ENCODE measurements at places on chromosomes 11 and 22.

GRCh38 chr11:19073454-19074415, 13.2 kb upstream of the MRGPRX2 start:
- DNase-seq = no peak

DNA sequence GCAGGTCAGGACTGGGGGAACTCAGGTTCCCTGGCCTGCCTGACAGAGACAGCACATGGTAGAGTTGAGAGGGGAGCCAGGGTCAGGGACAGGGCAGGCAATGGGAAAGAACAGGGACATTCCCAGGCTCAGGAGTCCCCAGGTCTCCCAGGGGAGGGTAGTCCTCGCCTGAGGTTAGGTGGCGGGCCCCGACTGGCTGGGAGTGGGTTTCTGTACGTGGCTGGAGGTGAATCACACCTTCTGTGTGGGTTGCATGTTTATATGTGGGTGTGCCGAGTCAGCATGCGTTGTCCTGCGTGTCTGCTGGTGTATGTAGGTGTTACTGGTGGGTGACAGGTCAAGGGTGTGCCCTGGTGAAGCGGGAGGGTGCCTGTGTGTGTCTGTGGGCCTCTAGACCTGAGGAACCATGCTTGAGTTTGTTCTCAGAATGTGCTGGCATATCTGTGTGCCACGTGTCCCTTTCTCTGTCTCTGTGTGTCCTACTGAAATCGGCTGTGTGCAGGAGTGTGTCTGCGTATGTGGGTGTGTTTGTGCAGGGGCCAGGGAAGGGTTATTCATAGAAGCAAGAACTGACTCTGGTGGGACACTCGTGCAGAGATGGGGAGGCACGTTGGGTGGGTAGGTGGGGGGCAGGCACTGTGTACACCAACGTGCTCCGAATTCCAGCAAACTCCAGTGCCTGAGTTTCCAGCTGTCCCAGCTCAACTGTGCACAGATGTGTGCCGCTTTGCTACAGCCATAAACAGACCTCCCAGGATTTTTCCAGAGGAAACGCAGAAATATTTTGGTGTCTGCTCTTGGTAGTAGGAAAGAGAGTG, 23.8 kb upstream of the OAF start:
- no peak for DNase-seq

DNA sequence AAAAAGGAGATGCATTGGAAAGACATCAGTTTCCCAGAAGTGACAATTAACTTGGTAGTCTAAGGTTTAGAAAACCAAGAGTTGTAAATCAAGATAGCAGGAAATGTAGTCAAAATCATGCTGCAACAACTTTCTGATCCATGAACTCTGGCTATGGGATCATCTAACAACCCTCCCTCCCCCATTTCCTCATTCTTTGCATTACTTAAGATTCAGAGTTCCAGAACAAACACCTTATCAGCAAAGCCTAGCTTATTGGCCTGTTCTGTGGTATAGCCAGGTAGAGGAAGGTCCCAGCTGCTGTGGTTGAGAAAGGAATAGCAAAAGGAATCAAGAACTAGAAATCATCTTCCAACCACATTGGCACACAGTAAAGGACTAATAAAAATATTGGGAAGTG, 651.1 kb downstream of the METTL15 start:
- no peak for DNase-seq

- DNase-seq = no peak
These were observed at the start of gene CASP4 for GRCh38 chr11:104968355-104968855. Gene CASP4 (minus strand): TSS chr11:104968574. CDS start chr11:104968525, 49 bp downstream.

DNA sequence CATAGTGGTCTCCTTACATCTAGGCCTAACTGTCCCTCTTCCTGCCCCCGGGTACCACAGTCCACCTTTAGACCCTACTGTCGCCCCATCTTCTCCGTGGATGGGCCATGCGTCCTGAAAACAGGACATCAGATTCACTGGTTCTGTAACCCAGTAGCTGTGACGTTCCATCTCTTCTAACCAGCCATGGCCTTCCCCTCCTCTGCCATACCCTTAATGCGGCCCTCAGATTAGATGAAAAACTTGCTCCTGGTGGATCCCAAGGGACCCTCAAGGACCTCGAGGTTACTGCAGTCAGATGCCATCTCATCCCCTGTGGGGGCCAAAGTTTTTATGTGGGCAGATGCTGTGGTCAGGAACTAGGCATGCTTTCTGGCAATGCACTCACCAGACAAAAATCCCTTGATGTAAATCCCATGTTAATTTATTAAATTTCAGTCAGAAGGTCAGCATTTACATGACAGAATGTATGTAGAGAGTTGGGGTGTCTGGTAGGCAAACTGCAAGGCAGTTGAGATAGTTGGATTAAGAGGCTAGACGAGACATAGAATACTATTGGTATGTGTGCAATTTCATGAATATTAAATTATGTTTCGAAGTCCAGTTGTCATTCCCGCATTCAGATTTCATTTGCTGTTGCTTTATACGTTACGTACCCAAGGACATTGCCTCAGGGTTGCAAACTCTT, 64.3 kb downstream of the WNT11 start:
- no peak for DNase-seq

DNA sequence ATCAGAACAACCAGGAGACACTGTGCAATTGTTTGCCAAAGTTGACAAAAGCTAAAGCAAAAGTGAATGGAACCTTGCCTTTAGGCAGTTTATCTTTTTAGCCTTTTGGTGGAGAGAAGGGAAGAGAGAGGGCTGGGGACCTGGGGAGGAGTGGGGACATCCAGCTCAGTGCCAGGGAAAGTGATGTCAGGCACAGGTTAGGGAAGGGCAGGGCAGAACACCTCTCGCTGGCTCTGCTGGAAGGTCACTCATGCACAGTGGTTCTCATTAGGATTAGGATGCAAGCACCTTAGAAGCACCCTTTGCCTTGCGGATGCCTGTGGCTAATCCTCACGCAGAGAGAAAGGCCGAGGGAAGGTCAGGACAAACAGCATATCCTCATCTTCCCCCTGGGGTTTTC, 14.3 kb upstream of the LINC01488 start:
- no peak for DNase-seq

- no peak for DNase-seq
These were observed 839 bp downstream of the CBY1 start for GRCh38 chr22:38657045-38657909.

DNA sequence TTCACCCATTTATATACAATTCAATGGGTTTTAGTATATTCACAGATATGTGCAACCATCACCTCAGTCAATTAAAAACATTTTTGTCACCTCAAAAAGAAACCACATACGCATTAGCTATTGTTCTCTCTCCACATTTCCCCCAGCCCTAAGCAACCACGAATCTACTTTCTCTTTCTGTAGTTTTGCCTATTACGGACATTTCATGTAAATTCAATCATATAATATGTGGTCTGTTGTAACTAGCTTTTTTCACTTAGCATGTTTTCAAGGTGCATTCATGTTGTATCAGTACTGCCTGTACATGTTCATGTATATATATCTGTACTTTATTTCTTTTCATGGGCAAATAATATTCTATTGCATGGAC, 104.7 kb upstream of the RRM1 start:
- DNase-seq = no peak

GRCh38 chr11:109729761-109730160, 307.8 kb downstream of the C11orf87 start:
- peak; percentile 91 for DNase-seq

DNA sequence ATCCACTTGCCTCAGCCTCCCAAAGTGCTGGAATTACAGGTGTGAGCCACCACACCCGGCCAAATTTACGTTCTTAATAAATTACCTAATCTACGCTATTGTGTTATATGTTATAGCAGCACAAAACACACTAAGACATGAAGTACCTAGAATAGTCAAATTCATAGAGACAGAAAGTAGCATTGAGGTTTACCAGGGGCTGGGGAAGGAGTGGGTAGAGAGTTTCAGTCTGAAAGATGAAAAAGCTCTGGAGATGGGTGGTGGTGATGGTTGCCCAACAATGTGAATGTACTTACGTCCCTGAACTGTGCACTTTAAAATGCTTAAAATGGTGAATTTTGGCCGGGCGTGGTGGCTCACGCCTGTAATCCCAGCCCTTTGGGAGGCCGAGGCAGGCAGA, 65.7 kb upstream of the NUP50 start:
- no peak for DNase-seq

GRCh38 chr22:28934026-28934425, 50.7 kb downstream of the ZNRF3 start:
- no peak for DNase-seq

DNA sequence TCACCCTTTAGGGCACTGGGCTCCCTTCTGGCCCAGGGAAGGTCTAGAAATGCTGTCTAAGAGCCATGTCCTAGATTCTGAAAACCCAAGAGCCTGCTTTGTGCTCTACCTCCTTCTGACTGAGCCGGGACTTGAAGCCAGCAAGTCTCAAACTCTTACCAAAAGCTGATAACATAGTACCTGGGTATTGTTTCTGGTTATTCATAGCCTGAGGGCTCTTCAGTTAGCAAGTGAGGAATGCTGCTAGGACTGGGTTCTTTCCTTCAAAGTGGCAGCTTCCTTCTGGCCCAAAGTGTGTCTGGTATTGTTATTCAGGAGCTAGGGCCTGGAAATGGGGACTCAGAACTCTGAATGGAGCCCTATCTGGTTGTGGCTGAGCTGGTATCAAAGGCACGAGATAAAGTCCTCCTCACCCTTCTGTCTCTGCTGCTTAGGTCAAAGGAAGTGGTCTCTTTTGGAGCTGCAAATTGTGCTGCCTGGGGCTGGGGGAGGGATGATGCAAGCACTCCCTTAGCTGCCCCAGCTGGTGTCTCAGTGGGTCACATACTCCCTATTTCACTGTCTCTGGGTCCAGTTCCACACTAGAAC, 696.0 kb upstream of the CCDC179 start:
- DNase-seq = no peak

GRCh38 chr11:76603202-76603601, 67.3 kb downstream of the LRRC32 start:
- no peak for DNase-seq

DNA sequence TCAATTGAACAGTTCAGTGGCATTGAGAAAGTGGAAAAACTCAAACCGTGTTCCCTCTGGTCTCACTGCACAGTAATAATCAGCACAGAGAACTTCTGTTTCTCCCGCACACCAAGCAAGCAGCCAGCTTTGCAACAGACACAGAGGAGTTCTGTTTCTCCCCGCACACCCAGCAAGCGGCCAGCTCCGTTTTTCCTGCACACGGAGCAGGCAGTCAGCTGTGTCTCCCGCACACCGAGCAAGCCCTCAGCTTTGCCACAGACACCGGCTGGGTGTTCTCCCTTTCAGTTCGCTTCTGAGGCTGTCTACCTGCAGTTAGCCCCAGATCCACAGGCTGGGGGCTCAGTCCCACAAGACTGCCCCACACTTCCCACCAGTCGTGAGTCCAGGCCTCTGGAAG, 9.9 kb upstream of the TALDO1 start:
- DNase-seq = no peak

Measured in NCI-H2171 (cell line).